ENCODE measurements at places on chromosomes 5 and 9.

GRCh38 chr9:121790841-121791240 is 139.4 kb downstream of the DAB2IP start:
- no peak for DNase-seq

DNA sequence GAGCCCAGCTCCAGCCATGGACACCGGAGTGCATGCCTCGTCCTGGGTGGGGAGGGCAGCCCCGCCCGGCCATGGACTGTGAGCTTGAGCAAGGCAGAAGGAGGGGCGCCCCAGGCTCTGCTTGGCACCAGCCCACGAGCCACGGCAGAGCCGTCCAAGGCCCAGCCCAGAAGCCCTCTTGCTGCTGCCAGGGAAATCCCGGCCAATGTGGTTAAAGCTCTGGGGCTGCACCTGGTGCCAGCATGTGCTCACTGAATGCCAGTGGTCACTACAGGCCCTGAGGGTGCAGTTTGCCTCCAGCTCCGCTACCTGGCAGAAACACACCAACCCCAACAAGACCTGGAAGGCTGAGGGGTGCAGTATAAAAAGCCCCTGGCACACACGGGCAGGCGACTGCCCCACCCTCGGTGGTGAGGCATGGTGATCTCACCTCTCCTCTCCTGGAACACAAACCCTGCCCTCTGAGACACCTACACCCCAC is 11.8 kb downstream of the BRD3 start:
- DNase-seq: no peak

DNA sequence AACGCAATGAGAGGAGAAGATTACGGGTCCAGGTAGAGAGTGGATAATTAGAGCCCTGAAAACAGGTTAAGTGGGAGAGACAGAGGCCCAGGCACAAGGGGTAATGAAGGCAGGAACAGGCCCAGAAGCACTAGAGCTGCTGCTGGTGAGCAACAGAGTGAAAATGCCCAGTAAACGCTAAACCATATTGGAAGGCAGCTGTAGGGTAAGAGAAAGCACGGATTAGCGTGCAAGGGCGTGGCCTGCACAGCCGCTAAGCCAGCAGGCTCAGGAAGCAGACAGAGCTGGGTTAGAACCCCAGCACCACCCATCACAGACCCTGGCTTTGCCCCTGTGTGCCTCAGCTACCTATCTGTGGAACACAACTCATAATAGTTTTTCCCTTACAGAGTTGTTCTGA is 93.2 kb downstream of the PAX5 start:
- DNase-seq: no peak

DNA sequence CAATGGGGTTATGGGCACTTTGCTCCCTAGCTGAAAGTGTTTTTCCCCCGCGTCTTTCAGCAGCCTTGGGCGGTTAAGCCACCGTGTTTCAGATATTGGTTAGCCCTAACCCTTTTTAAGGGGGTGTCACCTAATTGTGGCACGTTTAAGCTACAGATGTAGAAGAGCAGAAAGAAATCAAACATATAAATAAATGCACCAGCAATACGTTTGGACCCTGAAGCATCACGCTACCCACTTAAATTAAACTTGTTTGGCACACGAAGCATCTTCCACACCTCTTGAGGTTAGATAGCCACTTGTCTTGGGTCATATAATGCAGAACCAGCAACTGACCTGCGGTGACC is 768 bp downstream of the YTHDC2 start:
- no peak for DNase-seq

All from right kidney (tissue), 9 donors.